Activated naive CD8-positive, alpha-beta T cell treated with anti-CD3 and anti-CD28 coated beads, Interleukin-2, amount 10 ng/mL, durations not matched to agents 7 days and 5 days (primary cell): ENCODE measurements at places on chromosomes 11 and 22. TPM values are rescaled to one million over a fixed set of nuclear protein-coding genes. Genes with fewer than 3 reads are reported as not detected.
A peak's percentile ranks its signal among the peaks of the same experiment; 100 is the strongest.

GRCh38 chr11:115122274-115122673 is 381.9 kb downstream of the CADM1 start:
- no peak for DNase-seq

Gene DEFB131B
- total RNA-seq, result not detected

Gene DEUP1
- total RNA-seq, result not detected

- DNase-seq, result peak; percentile 68
Measured at GRCh38 chr22:37043828-37044538, 7.6 kb upstream of the KCTD17 start.

DNA sequence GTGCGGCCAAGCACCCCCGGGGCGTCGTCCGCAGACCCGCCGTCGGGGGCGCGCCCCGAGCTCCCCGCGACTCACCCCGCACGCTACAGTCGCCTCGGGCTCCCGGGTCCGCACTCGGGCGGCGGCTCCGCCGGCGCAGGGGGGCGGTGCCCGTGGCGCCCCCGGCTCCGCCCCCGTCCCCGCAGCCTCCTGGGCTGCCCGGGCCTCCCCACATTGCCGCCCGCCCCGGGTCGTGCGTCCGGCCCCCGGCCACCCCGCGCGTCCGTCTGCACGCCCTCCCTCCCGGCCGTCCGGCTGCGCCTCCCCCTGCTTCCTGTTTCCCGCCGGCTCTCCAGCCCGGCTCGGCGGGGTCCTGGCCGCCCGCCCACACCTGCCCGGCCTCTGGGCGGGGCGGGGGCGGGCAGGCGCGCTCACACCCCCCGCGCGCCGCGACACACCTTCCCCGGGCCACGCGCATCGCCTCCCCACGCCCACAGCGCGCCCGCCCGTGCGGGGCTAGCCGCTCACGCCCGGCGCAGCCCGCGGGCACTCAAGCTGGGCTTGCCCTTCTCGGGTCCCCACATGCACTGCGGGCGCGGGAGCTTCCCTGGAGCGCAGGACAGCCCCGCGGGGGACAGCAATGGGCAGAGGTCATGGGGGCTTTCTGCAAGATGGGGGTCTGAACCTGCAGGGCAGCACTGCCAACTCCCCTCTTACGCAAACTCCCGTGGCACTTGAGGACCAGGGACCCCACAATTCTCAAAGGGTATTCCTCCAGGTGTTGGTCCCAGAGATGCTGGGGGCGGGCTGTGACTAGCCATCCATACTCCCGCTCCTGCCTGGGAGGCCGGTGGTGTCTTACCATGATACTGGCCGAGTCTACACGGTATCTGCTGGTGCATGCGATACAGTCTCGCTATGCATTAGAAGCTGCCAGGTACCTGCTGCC is at the start of gene CARD10:
TSS of gene CARD10 (minus strand) at position 148 of the 928 bp plus-strand sequence. CDS start 215 bp downstream, outside the sequence.
- peak; percentile 53 for DNase-seq

Gene SORL1
- 195 TPM for total RNA-seq
